Caudate nucleus (tissue), 63 donors: ENCODE measurements at places on chromosomes 13 and 19.

DNA sequence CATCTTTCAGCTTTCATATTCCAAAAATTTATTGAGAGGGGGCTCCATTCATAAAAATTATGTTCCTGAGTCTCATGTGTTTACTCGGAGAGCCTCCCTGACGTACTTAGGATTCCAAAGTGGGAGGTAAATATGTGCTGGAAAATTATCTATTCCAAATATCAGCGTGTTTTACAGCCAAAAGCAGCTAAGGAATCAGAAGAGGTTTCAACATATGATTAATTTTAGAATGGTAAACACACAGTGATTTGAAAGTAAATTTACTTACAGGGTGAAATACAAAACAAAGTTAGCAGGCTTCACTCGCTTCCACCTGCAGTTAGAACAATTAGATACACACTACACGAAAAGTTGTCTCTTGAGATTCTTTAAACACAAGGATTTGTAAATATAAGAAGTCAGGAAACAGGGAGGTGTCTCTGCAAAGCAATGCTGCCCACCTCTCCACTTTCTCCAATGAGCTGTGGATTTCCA, 313.8 kb upstream of the NBEA start:
- DNase-seq: no peak

- no peak for DNase-seq
Measured at GRCh38 chr19:50896591-50897190, 14.5 kb downstream of the KLK4 start.

GRCh38 chr13:46963904-46964303, 67.1 kb upstream of the HTR2A start:
- no peak for DNase-seq

DNA sequence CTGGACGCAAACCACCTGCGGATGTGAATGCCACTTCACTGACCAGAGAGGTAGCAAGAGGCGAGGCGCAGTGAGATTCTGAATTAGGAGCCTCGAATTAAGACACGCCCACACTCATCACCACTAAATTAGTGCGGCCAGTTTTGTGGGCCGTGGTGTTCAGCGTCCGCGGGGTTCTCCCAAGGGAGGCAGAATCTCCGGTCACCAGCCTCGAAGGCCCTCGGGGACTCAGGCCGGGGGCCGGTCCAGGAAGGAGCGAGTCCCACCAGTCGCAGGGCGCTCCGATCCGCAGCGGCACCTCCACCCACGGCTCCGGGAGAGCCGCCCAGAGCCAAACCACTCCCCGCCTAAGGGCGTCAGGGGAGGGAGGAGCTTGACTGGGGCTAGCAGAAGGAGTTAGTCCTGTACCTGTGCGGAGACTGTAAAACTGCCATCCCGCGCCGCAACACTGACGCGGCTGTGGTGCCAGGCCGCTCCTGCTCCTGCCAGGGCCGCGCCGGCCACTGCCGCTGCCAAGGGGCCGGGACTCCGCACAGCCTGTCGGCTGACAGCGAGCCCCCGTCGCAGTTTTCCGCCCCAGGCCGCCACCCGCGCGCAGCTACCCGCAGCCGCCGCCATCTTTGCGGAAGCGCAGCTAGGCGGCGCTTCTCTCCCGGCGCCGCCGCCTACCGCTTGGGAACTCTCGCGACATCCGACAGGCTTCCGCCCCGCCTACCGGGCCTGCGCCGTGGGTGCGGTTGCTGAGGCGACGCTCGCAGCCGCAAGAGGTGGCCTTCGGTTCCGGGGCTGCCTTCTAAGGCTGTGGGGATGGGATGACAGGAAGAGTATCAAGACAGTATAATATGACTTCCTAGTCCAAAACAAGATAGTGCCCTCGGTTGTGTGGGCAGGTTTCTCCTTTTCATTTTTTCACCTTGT, at the start of gene MICU2:
Gene MICU2, minus strand, starts transcription at position 640 of the 918 bp plus-strand sequence. Its CDS starts 22 bp downstream, at position 618.
- peak; percentile 85 for DNase-seq

- DNase-seq: peak; percentile 14
Measured at GRCh38 chr13:66665991-66666390, 564.1 kb downstream of the PCDH9 start.

DNA sequence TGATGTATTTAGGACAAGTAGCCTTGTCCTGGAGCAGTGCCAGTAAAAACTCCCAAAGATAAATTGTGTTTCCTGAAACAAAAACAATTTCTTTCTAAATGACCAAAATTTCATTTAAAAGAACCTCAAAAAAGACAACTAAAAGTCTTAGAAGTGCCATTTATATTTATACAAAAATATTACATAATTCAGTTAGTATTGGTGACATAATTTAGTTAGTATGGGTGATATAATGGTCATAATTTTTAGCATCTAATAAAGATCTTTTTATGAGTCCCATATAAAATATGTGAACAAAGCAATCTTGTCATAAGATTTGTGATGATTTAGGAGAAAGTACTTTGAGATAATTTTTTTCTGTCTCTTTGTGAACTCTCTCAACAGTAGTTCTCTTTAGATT, 76.0 kb downstream of the ELF1 start:
- DNase-seq: no peak

- no peak for DNase-seq
Measured at GRCh38 chr13:100464006-100464405, 124.6 kb downstream of the GGACT start.

GRCh38 chr19:35318679-35319448, 10.1 kb upstream of the CD22 start:
- peak; percentile 12 for DNase-seq

DNA sequence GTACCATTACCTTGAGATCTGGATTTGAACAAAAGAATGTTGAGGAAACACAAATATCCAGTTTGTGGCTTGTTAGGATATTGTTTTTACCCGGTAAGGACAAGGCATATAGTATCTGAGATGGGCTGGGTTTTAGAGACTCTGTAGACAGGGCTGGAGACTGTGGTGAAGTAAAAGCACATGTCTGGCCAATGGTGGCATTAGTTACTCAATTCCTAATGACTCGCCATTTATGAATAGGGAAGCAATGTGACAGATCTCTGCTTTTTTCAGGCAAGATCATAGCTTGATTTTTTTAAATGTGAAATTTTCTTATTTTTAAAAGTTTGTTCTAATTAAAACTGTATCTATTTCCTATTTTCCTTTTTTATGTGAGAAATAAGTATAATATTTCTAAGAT, 371.1 kb upstream of the SPRY2 start:
- DNase-seq: no peak

DNA sequence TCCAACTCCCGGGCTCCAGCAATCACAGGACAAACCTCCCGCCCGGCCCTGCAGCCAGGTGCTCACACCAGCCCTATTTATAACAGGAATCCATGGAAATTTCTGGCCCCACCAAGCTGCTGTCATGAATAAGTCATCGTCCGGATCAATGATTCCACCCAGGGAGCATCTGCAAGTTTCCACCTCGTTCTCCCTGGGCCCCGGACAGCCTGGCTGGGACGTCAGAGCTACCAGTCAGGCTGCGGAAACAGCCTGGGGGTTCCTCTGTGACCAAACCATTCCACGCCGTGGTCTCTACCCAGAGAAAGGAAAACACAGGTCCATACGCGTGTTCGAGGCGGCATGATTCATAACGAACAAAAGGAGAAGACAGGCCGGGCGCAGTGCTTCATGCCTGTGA, 20.7 kb upstream of the PTBP1 start:
- no peak for DNase-seq

GRCh38 chr19:4361152-4362046, 18.0 kb downstream of the MPND start:
- no peak for DNase-seq
